Fibroblast of upper back skin (primary cell): ENCODE measurements at places on chromosomes 1 and 21.
A peak's percentile ranks its signal among the peaks of the same experiment; 100 is the strongest.

GRCh38 chr1:178510155-178510554, 2.8 kb upstream of the TEX35 start:
- DNase-seq: no peak

DNA sequence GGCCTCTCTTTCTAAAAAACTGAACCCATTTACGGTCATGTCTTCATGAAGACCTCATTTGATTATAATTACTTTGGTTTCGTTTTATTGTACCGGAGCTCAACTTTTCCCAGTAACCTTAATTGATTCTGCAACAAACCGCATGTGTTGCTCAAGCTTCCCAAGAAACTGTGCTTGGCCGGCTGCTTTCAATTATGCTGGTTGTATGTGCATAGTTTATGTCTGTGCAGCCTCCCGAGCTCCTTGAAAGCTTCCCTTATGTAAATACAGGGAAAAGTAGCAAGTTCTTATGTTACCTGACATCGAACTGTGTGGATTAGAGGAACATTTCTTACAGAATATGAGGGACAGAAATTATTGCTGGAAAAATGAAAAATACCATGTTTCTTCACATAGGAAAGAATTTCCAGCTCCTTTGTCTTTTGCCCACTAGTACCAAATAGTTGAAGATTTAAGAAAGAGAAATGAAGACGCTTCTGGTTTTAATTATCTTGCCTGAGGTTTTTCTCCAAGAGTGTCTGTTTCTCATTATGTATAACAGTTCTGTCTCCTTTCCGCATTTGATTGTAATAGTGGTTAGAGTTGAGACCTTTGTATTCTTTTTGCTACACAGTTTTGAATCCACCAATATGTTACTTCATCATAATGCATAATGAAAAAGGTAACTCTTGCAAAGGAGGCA, 2.1 kb downstream of the VCAM1 start:
- peak; percentile 99 for DNase-seq

DNA sequence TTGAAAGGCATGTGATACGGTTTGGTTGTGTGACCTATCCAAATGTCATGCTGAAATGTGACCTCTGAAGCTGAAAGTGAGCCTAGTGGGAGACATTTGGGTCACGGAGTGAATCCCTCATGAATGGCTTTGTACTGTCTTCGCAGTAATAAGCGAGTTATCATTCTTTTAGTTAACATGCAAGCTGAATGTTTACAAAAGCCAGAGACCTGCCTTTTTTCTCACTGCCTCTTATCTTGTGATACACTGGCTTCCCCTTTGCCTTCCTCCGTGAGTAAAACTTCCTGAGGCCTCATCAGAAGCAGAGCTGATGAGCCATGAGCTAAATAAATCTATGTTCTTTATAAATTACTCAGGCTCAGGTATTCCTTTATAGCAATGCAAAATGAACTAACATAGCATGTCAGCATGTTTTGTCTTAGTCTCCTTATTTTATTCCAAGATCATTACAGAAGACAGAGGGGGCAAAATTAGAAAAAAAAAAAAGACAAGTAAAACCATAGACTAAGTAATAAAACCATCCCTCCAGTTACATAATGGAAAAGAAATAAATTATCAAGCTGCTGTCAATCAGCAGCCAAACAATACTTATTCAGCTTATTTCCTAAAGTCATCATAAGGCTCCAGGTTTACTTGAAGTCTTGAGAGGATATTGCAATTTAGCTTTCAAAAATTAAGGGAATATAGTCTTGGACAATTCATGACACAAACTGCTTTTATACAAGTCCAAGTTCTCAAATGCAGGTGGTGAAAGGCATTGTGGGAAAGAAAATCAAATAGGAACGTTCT, 12.1 kb downstream of the RGS18 start:
- no peak for DNase-seq

DNA sequence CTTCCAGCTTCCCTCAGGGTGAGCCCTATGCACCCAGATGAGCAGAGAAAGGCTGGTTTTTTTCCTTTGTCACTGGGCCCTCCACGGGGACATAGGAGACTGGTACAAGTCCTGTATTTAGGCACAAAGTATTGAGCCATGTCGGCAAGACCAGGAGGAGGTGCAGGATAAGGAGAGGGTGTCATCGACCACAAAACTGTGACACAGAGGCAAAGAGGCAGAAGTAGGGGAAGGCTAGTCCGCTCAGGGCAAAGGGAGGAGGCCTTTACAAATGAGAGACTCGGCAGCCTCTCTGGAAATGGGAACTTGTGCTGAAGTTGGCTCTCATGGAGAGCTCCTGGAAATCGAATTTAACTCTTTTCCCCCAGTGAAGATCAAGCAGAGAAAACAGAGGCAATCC, 70.7 kb upstream of the CAMK1G start:
- no peak for DNase-seq

- DNase-seq: peak; percentile 82
Observed at GRCh38 chr21:39313571-39314142, at the start of gene BRWD1. Gene BRWD1 (minus strand): TSS chr21:39313632. CDS start chr21:39313491, 141 bp downstream.

- no peak for DNase-seq
Observed at GRCh38 chr21:31752352-31752751, 20.4 kb upstream of the SCAF4 start.

DNA sequence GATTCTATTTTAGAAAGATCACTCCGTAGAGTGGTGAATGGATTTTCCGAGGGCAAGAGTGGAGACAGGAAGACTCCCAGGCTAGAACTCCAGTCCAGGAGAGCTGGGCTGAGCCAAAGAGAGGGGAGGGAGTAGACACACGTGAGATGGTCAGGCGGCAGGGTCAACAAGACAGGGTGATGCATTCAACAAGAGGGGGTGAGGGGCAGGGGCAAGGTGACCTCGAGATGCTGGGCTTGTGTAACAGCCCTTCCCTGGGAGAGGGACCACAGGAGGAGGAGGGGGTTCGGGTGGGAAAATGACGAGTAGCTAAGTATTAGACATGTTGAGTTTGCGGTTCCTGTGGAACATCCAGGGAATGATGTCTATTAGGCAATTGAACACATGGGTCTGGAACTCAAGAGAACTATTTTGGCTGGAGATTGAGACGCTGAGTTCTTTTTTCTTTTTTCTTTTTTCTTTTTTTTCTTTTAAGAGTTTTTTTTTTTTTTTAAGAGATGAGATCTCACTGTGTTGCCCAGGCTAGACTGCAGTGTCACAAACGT, 13.3 kb downstream of the RSPO1 start:
- DNase-seq: peak; percentile 3
